Myocyte (in vitro differentiated cells): ENCODE measurements at places on chromosomes 16 and 17. TPM values are rescaled to one million over a fixed set of nuclear protein-coding genes. Genes with fewer than 3 reads are reported as not detected.

The DOC2A gene
- not detected in 2 replicates for total RNA-seq

DNA sequence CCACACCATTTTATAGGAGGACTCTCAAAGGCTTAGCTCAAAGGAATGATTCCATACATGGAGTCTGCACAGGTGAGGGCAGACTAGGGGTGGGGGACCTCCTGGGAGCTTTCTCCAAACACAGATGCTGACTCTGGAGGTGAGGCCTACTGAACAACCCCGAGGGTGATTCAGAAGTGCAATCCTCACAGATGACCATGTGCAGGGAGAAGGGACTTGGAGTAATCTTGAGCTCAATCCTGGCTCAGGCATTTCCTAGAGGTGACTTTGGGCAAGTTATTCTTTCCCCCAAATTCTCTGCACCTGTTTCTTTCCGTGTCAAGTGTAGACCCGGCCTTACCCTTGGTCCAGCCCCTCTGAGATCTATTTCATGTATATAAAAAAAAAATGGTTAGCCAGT, 401.5 kb downstream of the SLC39A11 start:
- DNase-seq = no peak

- peak; percentile 80 for DNase-seq
Measured at GRCh38 chr17:8465356-8465755, 29.7 kb downstream of the NDEL1 start.

GRCh38 chr17:6386041-6386630, 48.8 kb downstream of the AIPL1 start:
- DNase-seq = no peak

The HASPIN gene
- total RNA-seq = 0.78 and 1.6 TPM in 2 replicates

DNA sequence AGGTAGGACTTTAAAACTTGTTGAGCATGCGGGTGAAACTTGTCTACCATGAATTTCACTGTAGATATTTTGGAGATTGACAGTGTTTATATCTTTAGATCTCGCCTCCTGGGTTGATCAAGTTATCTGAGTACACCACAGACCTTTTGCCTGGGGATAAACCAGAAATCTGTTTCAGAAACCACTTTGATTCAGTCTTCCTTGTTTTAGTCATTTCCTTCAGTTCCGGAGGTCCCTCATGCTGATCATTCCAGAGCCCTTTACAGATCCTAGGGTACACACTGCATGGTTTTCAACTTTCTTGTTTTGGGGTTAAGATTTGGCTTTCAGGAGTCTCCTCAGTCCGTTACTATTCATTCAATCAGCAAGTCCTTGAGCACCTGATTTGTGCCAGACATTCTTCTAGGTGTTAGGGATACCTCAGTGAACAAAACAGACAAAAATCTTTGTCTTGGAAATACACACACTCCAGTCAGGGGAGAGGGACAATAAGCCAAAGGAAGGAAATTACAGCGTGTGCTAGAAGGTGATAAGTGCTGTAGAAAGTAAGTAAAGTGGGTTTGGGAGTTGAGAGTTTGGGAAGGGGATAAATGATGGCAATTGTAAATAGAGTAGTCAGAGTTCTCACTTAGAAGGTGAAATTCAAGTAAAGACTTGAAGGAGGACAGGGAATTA, 12.2 kb downstream of the NOD2 start:
- no peak for DNase-seq
